ENCODE measurements at places on chromosomes 11 and 22.

- no peak for DNase-seq
Measured at GRCh38 chr11:63873311-63873710, 34.4 kb downstream of the MARK2 start.

GRCh38 chr11:12687216-12687623, 13.0 kb downstream of the TEAD1 start:
- DNase-seq, result no peak

DNA sequence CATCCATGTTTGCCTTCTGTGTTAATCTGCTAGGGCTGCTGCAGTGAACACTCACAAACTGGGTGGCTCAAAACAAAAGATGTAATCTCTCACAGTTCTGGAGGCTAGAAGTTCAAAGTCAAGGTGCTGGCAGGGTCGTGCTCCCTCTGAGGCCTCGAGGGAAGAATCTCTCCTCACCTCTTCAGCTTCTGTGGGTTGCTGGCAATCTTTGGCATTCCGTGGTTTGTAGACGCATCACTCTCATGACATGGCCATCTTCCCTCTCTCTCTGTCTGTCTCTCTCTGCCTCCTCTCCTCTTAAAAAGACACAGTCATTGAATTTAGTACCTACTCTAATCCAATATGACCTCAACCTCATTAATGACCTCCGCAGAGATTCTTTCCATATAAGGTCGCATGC, 78.8 kb downstream of the TSPAN18 start:
- no peak for DNase-seq

- DNase-seq, result no peak
Measured at GRCh38 chr22:43740587-43741270, 71.4 kb downstream of the EFCAB6 start.

DNA sequence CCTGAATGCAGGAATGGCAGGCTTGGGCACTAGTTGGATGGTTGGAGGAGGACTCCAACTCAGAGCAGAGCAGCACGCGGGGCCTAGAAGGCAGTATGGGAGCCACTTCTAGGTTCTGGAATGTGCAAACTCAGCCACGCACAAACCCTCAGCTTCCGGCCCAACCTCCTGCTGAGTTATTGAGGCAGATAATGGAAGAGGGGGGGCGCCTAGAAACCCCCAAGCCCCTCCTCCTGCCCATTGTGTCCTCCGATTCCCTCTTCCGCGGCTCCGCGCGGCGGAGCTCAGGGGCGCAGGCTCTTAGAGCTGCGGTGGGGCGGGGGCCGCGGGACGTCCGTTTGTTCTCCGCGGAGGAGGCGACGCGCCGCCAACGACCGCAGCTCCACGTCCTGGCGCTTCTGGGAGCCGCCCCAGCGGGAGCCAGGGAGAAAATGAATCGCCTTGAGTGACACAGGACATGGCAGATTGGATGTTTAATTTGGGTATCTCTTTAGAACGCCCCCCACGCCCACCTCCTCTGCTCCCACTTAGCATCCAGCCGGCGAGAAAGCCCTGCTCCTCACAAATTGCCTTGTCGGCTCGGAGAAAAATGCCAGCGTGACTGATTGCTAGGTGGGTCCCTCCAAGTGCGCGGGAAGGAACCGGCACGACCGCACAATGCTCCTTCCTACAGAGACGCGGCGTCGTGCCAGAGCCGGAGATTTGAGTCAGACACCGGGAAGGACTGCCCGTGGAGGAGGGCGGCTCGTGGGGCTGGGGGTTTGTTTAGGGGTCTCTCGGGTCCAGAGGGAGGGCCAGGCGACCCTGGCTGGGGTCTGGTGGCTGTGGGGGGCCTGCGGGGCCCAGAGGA, 144.6 kb downstream of the NECTIN1 start:
- DNase-seq, result peak; percentile 95
